ENCODE measurements at places on chromosomes 4 and X.

DNA sequence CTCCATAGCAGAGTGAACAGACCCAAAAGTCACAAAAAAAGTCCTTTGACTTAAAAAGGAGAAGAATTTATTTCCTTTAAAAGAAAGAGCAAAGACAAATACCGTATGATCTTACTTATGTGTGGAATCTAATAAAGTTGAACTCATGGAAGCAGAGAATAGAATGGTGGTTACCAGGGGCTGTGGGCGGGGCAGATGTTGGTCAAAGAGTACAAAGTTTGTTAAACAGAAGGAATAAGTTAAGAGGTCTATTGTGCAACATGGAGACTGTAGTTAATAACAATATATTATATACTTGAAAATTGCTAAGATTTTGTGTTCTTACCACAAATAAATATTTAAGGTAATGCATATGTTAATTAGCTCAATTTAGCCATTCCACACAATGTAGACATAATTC lies 173.3 kb upstream of the S100G start:
- DNase-seq = no peak

DNA sequence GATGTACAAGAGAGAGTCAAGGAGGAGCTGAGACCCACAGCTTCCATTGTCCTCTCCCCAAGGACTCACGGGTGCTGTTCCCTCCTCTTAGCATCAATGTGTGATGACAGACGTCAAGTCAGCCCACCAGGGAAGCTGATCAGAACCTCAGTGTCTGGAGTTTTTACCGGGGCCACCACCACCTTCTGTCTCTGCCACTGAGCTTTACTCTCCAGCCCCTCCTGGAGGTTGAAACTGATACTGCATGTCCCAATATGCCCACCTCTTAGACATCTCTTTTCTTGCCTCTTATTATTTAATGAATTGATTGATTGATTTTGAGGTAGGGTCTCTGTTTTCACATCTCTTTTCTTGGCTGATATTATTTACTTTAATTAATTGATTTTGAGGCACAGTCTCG lies 10.3 kb upstream of the AKAP17A start:
- peak; percentile 43 for DNase-seq

- no peak for DNase-seq
Measured at GRCh38 chr4:100977746-100978397, 369.5 kb downstream of the PPP3CA start.

DNA sequence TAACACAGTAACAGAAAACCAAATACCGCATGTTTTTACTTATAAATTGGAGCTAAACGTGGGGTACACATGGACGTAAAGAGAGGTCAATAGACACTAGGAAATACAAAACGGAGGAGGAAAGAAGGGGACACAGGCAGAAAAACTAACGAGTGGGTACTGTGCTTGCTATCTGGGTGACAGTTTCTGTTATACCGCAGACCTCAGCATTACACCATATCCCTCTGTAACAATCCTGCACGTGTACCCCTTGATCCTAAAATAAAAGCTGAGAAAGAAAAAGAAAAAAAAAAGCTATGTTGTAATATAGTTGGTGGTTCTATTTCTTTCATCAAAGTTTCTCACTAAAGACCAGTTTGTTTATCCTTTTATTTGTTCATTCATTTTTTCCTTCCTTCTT lies 47.9 kb upstream of the UNC5C start:
- no peak for DNase-seq

- DNase-seq = no peak
Measured at GRCh38 chrX:10897768-10898167, 213.4 kb upstream of the HCCS start.
